ENCODE measurements at places on chromosomes 13 and 19. TPM values are rescaled to one million over a fixed set of nuclear protein-coding genes. Genes with fewer than 3 reads are reported as not detected.
A peak's percentile ranks its signal among the peaks of the same experiment; 100 is the strongest.

TMPRSS9 gene
- not detected for total RNA-seq

DNA sequence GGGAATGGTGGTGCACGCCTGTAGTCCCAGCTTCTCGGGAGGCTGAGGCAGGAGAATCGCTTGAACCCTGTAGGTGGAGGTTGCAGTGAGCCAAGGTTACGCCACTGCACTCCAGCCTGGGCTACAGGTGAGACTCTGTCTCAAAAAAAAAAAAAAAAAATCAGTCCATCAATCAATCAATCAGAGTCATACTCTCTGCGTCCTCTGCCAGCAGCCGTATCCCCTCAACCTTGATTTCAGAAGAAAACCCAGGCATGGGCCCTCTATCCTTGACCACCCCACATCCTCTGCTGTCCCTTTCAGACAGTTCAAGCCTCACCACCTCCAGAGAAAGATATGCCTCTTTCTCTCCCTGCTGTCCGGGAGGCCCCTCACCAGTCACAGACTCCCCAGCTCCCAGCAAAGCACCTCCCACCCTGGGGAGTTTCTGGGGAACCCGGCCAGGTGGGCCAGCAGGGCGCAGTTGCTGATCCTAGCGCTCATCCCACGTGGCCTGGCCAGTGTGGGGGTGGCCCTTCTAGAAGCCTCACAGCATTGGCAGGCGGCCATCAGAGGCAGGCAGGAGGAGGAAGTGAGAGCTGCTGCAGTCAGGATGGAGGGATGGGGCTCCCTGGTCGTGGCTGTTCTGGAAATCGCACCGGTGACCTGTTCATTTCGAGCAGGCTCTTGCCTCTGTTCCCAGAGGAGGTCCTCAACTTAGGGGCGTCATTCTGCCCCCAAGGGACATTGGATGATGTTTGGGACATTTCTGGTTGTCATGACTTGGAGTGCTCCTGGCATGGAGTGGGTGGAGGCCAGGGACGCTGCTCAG, 10.2 kb upstream of the JSRP1 start:
- DNase-seq, result peak; percentile 96

DNA sequence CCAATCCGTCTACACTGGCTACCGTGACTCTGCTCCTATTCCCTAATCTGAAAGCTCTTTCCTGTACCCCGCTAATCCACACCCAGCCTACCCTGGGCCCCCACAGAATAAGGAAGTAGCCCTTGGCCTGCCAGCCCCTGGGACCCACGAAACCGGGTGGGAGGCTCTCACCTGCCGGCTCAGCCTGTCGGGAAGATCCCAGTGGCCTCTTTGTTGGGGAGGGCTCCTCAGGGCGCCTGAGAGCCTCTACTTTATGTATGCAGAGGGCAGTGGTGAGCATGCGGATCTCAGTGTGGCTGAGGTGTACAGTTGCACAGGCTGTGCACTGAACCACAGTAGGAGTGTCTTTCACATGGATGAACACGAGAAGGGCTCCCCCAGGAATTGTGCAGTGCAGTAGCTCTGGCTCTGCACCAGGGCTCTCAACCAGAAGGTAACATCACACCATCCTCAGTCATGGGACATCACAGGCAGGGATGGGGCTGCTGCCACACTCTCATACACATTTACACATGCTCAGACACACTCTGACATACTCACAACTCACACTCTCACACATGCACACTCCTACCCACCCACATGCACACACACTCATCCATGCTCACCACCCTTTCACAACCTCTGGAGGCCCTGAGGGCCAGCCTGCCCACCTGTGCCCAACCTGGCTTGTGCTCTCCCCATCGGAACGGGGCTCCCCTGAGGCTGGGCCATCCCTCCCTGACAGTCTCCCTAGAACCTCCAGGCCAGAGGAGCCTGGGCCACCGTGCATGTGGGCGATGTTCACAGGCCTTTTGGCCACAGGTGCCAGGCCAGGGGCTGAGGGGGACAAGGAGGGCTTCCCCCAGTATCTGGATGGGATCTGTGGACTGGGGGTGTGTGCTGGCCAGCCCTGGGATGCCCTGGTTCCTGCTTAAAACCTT, 135.0 kb downstream of the URI1 start:
- DNase-seq, result no peak

KLK12 gene
- total RNA-seq, result 0.64 TPM

GZMM gene
- total RNA-seq, result 1.0 TPM

Data from colonic mucosa (tissue), 4 donors.